T-helper 9 cell (primary cell): ENCODE measurements at places on chromosomes 13 and 19.

GRCh38 chr13:21894091-21894490, 223.2 kb downstream of the FGF9 start:
- DNase-seq = no peak

- no peak for DNase-seq
Observed at GRCh38 chr13:36717966-36718545, 44.2 kb downstream of the SERTM1 start.

GRCh38 chr19:416416-416815, 7.5 kb upstream of the C2CD4C start:
- no peak for DNase-seq

DNA sequence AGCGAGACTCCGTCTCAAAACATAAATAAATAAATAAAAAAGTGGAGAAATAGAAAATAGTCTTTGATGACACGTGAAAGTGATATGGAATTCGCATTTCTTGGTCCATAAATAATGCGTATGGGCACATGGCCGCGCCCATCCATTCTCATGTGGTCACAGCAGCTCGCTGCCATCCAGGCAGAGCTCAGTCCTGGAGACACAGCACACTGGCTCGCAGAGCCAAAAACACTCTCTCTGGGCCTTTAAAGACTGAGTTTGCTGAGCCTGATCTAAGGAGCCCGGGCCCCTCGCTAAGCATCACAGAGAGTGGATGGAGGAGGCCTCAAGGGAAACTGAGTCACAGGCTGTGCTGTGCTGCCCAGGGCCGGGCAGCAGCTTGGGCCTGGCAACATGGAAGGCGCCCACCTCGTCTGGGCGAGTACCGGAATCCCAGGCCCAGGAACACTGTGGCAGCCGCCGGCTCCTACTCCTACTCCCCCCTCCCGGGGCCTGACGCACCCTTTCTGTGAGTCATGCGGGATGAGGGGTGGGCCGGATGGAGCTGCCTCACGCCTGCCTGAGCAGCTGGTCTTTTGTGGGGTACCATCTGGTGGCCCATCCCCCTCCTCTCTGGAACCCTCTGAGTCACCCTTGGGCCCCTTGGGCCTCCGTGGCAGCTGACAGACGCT, 28.9 kb upstream of the CACTIN start:
- DNase-seq = no peak

DNA sequence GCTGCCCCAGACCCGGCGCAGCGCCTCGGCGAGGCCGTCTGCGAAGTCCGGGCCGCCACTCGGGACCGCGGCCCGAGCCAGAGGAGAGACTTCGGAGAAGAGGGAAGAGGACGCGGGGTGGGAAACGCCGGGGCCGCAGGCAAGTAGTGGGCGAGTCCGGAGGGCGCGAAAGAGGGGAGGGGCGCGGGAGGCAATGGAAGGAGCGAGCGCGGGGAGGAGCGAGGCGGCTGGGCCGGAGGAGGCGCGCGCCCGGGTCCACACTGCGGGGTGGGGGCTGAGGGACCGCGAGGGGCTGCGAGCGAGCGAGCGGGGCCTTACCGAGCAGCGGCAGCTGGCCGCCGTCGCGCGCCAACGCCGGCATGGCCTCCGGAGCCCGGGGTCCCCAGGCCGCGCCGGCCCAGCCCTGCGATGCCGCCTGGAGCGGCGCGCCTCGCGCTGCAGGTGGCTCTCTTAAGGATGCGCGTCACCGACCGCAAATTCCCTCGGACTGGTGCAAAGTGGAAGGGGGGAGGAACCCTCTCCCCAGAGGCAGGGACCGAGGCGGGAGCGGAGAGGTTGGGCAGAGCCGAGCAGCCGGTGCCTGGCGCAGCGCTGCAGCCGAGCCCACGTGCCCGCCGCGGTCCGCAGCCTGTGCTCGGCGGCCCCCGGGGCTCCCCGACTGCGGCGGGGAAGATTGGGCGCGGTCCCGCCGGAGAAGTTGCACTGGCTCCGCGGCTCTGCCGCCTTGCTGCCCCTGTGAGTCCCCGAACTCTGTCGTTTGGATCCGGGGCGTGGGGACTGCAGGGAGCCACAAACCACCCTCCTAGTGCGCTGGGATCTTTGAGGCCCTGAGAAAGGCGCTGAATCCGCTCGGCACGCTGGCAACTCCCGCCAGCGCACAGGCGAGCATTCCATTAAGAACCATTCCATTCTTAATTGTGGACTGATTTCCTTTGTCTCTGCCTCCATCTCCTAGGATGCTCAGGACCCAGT, at the start of gene FLT3:
Gene FLT3, minus strand, starts transcription at position 427 of the 972 bp plus-strand sequence. Its CDS starts 66 bp downstream, at position 361.
- DNase-seq = no peak

DNA sequence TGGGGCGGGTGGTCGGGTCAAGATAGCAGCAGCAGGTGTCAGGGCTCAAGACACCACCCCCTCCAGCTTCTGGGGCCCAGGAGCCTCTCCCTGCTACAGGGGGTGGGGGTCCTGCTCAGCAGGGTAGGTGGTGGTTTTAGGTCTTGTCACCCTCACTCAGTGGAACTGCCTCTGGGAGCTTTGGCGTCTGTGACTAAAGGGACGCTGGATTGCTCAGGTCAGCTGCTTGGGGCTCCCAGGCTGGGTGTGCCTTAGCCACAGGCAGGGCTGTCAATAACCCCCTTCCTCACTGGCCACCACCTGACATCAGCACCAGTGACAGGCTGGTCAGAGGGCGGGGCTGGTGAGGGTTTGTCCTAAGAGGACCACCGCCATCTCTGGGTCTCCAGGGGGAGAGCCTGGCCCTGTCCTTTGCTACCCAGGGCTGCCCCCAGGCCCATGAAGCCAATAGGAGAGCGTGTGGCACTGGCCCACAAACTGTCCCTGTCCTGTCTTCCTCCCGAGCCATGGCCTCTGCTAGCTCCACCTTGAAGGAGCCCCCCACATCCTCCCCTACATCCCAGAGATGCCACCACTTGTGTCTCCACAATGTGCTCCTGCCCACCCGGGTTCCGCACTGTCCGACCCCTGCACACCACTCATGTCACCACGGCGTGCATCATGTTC, 36.4 kb downstream of the MAU2 start:
- DNase-seq = no peak

DNA sequence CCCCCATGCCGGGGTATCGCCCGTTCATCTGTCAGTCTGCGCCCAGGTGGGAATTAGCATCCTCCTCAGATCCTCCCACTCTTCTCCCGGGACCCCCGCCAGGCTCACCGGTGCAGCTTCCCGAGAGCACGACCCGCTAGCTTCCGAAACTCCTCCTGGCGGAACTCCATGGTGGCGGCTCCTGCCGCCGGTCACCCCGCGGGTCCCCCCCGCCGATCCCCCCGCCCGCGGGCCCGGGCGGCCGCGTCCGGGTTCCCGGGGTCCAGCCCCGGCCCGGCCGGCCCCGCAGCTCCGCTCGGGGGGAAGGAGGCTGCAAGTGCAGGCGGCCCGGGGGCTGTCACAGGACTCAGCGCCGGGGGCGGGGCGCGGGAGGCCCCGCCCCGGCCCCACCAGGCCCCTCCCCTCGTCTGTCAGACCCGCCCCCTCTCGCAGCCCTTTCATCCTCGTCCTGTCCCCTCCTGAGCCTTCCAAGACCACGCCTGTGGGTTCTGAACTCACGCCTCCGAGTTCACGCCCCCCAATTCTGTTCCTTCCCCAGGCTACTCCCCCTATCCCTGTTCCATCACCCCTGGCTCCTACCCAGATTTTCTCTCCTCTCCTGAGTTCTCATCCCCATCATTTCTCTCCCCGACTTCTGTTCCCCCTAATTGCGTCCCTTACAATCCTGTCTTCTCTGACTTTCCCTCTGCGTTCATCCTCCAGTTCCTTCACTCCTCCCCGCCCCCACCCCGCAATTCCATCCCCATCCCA, at the start of gene SLC17A7:
Gene SLC17A7, minus strand, starts transcription at position 318 of the 750 bp plus-strand sequence. Its CDS starts 148 bp downstream, at position 170.
- DNase-seq = peak; percentile 40

DNA sequence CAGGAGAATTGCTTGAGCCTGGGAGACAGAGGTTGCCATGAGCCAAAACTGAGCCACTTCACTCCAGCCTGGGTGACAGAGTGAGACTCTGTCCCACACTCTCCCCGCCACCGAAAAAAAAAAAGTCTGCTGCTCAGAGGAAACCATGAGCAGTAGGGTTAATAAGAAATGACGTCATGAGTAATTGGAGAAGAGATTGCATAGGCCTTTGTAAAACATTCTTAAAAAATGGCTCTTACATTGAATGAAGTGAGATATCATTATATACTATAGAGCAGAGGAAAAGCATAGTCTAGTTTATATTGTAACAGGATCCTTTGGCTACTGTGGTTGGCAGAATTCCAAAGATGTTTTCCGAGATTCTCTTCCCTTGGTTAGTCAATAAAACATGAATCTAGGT, 228.2 kb downstream of the PCDH20 start:
- no peak for DNase-seq

GRCh38 chr13:92218615-92219014, 820.2 kb downstream of the GPC5 start:
- DNase-seq = no peak

GRCh38 chr13:35621989-35622388, 145.5 kb upstream of the MAB21L1 start:
- no peak for DNase-seq

- DNase-seq = no peak
Observed at GRCh38 chr13:98962901-98963590, 14.8 kb downstream of the DOCK9 start.

DNA sequence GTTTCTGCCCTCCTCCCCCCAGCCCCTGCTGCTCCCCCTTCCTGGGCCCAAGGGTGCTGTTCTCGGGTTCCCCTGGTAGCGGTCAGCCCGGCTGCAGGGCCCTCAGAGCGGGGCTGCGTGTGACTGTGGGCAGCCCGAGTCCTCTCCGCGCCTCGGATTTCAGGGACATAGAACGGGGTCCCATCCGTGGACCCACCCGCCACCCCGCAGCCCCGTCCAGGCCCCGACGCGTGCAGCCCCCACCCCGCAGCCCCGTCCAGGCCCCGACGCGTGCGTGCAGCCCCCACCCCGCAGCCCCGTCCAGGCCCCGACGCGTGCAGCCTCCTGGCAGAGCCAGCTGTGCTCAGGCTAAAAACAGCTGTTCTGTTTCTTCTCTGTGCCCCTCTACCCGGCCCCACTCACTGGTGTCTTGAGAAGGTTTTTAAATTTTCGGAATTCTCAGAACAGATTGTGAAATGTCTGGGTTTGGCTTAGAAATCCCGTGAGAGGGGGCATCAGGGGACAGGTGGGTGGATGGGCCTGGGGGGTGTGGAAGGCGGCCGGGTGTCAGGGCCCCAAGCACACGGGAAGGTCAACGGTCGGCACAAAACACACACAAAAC, 5.5 kb upstream of the PRTN3 start:
- no peak for DNase-seq

DNA sequence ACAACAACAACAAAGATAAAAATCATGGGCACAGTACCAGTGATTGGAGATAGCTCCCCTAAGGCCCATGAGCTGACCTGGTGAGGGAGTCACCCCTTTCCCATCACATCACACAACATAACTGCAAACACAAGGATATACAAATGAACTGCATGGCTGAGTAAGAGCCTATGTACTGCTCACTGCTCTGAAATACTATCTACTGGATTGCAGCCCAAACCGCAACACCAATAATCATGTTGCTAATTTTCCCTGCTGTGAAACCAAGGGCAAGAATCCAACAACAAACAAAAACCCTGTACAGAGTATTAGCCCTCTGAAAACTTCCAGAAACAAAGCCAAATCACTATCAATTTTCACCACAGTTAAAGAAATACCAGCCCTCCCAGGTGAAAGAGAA, 1893.2 kb downstream of the PCDH9 start:
- DNase-seq = no peak

GRCh38 chr13:102688306-102688973, 6.4 kb downstream of the METTL21C start:
- no peak for DNase-seq

- no peak for DNase-seq
Observed at GRCh38 chr13:66565279-66565678, 664.9 kb downstream of the PCDH9 start.

GRCh38 chr19:16441661-16442162, 30.1 kb downstream of the EPS15L1 start:
- DNase-seq = no peak

- DNase-seq = no peak
Observed at GRCh38 chr13:79442706-79443105, 36.7 kb upstream of the RBM26 start.

- DNase-seq = no peak
Observed at GRCh38 chr19:15367439-15367838, 12.1 kb downstream of the AKAP8 start.

DNA sequence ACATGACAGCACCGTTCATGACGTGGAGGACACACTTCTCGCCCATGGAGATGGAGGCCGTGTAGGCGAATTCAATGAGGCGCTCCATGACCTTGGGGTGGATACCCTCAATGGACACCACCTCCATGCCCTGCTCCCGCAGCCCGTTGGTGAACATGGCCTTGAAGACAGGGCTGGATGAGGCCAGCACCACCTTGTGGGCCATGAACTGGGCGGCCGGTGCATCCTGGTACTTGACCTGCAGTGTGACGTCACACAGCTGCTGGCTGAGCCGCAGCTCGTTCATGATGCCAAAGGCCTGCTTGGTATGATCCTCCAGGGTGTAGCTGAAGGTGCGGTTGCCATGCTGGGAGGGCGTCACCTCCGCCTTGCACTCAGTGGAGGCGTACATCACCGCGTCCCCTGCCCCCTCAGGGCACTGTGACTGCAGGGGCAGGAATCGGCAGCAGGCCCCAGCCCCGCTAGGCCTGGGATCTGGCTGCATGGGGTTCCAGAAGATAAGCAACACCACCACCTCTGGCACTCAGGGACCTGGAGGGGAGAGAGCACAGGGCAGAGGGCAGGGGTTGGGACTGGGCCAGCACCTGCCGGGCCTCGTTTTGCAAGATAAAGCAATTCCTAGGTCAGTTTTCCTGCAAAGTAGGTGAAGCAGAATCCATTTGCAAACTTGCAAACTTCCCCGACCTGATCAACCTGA, 3.5 kb downstream of the KEAP1 start:
- no peak for DNase-seq

- no peak for DNase-seq
Observed at GRCh38 chr13:59280297-59280696, 883.4 kb downstream of the DIAPH3 start.

- no peak for DNase-seq
Observed at GRCh38 chr13:35669321-35669720, 192.8 kb upstream of the MAB21L1 start.

DNA sequence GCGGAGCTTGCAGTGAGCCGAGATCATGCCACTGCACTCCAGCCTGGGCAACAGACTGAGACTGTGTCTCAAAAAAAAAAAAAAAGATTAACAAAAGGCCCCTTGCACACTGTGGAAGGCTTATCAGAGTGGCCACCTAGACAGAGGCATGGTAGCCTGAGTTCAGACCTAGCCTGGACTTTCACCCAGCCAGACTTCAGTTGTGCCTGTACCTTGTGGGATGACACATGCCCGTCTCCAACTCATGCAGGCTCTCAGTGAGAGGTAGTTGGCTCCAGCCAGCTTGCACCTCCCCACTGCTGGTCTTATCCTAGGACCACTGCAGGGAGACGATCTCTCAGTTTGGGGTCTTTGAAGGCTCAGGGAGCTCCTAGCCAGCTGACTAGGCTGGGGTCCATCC, 52.2 kb downstream of the GATAD2A start:
- no peak for DNase-seq

DNA sequence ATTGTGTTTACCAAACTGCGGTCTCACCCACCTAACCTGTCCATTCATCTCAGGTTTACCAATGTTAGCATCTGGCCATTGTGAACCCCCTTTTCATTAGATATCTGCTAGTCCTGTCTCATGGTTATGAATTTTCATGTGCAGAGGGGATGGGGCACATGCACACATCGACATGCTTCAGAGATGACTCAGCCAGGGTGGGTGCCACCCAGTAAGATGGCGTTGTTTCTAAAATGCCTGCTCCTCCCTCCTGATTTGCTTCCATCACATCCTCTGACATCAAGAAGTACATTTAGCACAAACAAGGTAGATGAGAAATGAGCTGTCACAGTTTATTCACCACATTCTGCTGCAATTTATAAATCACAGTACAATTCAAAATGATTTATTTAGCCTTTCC, 51.3 kb downstream of the GPALPP1 start:
- DNase-seq = no peak
